Activated CD8-positive, alpha-beta memory T cell treated with anti-CD3 and anti-CD28 coated beads for 1 hour (primary cell): ENCODE measurements at places on chromosomes 12 and 14.

GRCh38 chr12:107362960-107363359 is 269.6 kb upstream of the CRY1 start:
- DNase-seq: no peak

GRCh38 chr12:27549801-27550652 is 26.0 kb downstream of the PPFIBP1 start:
- no peak for DNase-seq

- no peak for DNase-seq
Observed at GRCh38 chr14:36998686-36999085, 173.7 kb downstream of the SLC25A21 start.

GRCh38 chr12:125267114-125267513 is 201.9 kb downstream of the AACS start:
- DNase-seq: no peak

DNA sequence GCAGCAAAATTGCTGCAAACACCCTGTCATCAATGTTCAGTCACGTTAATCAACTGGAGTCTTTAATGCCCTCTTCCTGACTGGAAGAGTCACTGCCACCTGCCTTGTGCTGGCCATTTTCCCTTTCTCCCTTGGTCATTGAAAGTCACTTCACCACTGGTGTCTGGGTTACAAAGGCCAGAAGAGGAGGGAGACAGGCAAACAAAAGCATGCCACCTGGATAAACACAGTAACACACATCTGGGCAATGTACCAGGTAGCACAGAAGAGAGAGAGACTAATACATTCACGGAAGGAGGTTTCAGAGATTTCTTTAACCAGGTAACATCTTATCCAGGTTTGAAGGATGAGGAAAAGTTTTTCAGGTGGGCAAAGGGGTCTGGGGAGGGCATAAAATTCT is 32.7 kb downstream of the GPHB5 start:
- no peak for DNase-seq

GRCh38 chr12:110475426-110475825 is 6.8 kb downstream of the FAM216A start:
- DNase-seq: no peak

GRCh38 chr12:10753059-10753458 is 29.9 kb upstream of the YBX3 start:
- DNase-seq: no peak

DNA sequence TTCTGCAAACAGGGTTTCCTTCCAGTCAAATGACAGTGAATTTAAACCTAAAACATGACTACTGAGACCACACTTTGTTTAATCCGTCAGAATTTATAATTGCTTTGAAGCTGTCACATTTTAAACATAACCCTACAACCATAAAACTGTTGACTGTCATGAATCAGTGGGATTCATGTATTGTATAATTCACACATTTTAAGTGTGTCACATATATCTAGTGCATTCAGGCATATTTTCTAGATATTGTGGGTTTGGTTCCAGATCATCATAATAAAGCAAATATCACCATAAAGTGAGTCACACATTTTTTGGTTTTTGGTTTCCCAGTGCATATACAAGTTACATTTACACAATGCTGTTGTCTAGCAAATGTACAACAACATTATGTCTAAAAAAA is 304.4 kb downstream of the TMEM132D start:
- DNase-seq: no peak

- DNase-seq: no peak
Observed at GRCh38 chr12:94186278-94187241, 38.2 kb downstream of the PLXNC1 start.

GRCh38 chr12:131642101-131642540 is 68.8 kb upstream of the SFSWAP start:
- DNase-seq: no peak

- no peak for DNase-seq
Observed at GRCh38 chr14:27553790-27554189, 956.0 kb upstream of the NOVA1 start.

DNA sequence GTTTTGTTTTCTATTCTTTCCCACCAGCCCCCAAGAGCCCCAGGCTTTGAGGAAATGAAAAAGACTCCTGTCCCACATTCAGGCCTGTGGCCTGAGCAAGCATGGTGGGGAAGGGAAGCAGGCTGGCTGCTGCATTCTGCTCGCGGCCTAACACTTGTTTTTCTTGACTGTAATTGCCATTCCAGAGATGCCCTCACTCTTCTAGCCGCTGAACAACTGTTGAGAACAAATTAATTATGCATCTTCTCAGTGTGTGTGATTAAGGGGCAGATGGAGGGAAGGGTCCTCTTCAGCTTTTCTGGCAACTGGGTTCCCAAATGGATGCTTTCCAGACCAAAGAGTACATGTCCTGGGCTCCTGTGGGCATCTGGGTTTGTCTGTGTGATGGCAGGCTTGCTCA is 43.3 kb downstream of the ADCK1 start:
- no peak for DNase-seq

DNA sequence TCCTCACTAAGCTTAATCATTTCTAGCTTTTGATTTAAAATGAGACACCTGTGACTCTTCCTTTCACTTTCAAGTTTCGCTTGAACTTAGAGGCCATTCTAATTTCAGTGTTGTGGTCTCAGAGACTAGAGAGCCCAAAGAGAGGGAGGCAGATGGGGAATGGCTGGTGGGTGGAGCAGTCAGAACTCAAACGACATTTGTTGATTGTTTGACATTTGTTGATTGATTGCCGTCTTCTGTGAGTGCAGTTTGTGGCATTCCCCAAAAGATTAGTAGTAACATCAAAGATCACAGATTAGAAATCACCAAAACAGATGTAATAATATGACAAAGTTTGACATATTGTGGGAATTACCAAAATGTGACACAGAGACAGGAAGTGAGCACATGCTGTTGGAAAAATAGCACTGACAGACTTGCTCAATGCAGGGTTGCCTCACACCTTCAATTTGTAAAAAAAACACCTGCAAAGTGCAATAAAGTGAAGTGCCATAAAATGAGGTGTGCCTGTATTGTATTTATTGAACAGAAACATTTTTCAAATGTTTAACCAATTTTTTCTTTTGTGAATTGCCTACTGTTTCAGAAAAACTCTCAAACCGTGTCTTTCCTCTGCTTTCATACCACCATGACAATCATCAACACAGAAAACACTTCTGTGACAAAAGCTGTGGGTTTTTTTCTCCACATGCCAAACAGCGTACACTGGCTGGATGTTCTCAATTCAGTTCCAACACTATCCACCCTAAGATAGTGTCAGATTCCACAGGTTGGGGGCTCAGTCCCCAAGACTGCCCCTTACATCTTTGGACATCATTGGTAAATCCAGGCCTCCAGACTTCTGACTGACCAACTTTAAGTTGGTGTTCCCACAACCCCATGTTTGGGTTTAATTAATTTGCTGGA is 376.3 kb upstream of the RGS6 start:
- peak; percentile 28 for DNase-seq

DNA sequence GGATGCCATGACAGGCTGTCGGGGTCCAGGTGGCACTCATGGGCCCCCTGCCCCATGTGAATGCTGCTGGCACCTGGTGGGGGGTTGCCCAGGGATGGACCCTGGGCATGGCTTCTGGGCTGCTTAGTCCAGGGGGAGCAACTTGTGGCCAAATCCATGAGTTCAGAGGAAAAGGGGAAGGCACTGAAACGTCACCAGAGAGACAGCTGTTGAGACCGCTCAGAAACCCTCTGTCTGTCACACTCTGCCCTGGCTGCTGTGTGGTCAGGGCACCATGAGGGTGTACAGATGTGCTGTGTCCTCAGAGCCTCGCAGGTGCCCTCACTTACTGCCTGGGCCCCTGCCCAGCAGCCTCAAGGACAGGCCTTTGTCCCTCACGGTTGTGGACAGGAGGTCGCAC is 9.4 kb downstream of the CLBA1 start:
- DNase-seq: no peak

DNA sequence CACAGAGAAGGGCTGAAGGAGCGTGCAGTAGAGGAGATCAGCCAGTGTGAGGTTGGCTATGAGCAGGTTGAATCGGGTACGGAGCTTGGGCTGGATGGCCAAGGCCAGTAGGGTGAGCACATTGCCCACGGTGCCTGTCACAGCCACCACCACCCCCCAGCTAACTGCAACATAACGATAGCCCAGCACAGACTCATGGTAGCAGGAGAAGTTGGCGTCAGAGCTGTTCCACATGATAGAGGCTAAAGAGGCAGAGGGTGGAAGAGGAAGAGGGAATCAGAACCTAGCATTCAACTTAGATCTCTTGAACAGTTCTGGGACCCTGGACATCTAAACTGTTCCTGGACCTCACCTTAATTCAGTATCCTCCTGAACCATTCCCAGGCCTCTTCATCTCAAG is 668 bp downstream of the GPR84 start:
- DNase-seq: no peak

DNA sequence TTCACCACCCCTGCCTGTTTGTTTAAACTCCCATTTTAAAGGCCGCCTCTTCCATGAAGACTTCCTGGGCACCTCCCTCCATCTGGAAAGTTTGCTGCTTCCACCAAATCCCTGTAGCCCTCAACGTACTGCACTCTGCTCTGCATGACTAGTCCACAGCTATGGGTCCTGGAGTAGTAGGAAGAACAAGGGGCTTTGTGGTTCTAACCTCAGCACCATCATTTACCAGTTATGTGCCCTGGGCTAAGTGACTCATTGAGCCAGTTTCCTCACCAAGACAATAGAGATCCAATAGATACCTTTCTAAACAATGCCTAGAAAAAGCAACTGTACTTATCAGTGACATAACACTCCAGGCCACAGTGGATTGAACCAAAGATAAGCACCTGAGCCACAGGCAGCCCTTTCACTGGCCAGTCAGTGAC is 8.5 kb upstream of the LTBP2 start:
- no peak for DNase-seq

- no peak for DNase-seq
Observed at GRCh38 chr14:65637780-65638179, 225.2 kb downstream of the FUT8 start.

GRCh38 chr12:32773691-32774090 is 18.0 kb upstream of the YARS2 start:
- DNase-seq: no peak

- no peak for DNase-seq
Observed at GRCh38 chr12:1634590-1635191, 5.7 kb downstream of the WNT5B start.

DNA sequence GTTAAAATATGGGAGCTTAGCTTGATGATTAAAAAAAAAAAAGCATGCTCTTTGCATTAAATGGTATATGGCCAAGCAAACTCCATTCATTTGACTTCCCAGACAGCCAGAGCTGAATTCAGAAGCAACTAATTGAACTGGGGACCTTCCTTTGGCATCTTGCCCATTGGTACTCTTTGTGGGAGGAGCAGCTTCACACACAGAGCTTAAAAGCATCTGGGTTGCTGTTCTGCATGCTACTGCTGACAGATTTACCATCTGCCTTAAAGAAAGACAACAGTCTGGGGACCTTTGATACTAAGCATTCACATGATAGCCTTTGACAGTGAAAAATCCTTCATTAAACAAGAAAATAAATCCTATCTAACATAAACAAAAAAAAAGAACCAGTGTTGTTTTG is 977.9 kb downstream of the TMTC2 start:
- DNase-seq: no peak

DNA sequence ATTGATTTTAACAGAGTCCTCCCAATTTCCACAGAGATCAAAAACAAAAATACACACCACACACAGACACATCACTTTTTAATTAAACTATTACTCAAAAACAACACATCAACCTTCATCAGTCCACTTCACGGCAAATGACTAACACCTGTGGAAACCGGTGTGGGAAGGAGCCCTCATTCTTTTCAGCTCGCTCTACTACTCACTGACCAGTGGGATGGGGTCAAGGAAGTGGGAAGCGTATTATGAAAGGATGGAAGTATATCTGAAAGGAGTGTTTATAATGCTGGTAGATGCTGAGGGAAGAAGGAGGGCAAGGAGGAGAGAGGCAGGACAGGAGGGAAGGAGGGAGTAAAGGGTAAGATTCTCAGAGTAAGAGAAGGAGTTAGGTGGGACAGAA is 156.5 kb downstream of the EPS8 start:
- DNase-seq: no peak

- no peak for DNase-seq
Observed at GRCh38 chr12:25550186-25550585, 2.9 kb downstream of the LMNTD1 start.
